Mesendoderm (in vitro differentiated cells): ENCODE measurements at places on chromosomes 7 and 10.
A peak's percentile ranks its signal among the peaks of the same experiment; 100 is the strongest.

GRCh38 chr10:6418167-6418566, 161.9 kb downstream of the PRKCQ start:
- no peaks in the 10 kb centered on the region for H3K36me3 ChIP-seq
- H3K27ac ChIP-seq: no peak overlapping the region
- no peaks in the 10 kb centered on the region for H3K4me1 ChIP-seq
- no peaks in the 10 kb centered on the region for H3K27me3 ChIP-seq
- no peak for DNase-seq

DNA sequence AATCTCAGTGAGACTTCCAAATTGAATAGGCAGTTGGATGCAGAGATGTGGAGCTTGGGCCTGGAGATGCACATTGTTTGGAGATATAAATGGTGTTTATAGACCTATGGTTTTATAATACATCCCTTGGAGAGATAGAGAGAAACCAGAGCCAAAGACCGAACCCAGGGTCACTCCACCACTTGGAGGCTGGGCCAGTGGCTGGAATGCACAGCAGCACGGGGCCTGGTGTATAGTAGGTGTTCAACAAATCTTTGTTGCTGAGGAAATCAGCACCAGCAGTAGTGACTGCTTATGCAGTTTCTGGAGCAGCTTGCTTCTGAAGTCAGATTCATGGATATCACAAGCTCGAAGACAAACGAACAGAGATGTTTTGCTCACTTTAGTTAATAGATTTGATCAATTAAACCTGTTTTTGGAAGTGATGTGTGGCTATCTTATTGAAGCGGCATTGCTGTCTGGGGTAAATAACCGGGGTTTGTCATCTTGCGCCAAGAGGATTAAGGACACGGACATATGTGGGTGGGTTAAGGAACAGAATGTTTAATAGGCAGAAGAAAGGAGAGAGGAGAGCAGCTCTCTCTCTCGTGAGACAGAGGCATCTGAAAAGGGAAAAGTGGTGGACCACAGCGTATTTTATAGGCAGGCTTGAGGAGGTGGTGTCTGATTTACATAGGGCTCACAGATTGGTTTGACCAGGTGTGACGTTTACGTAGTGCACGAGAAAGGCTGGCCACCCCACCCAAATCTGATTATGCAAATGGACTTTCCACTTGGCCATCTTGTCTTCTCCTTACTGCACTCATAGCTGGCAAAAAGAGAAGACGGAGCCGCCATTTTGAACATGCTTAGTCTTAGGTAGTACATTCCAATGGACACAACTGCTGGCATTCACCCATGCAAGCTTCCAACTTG, 11.1 kb downstream of the RBP4 start:
- no peak overlapping the region for H3K27ac ChIP-seq
- H3K4me3 ChIP-seq: no peak overlapping the region
- H3K4me1 ChIP-seq: no peaks in the 10 kb centered on the region
- no peaks in the 10 kb centered on the region for H3K36me3 ChIP-seq
- no peak for DNase-seq

GRCh38 chr7:6730343-6730633, 23.5 kb upstream of the ZNF12 start:
- H3K4me3 ChIP-seq: peak overlapping the region; percentile 90
- H3K27me3 ChIP-seq: no peaks in the 10 kb centered on the region
- H3K27ac ChIP-seq: no peak overlapping the region
- no peaks in the 10 kb centered on the region for H3K36me3 ChIP-seq

- H3K4me1 ChIP-seq: no peaks in the 10 kb centered on the region
- no peaks in the 10 kb centered on the region for H3K36me3 ChIP-seq
- DNase-seq: no peak
- H3K27me3 ChIP-seq: no peaks in the 10 kb centered on the region
- no peak overlapping the region for H3K4me3 ChIP-seq
Measured at GRCh38 chr10:28850784-28851183, 173.5 kb downstream of the BAMBI start.

DNA sequence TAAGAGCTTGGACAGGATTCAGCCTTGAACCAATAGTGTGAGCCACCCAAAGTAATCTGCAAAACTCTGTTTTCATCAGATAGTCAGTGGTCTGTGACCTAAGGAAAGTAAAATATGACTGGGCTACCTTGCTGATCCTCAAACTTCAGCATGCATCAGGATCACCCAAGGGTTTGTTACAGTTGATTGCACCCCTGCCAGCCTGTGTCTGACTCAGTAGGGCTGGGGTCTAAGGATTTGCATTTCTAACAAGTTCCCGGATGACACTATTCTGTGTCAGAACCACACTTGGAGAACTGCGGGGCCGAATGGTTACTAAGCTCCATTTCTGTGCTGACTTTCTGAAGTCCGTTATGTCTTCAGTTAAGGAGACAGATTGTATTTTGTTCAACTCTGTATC, 40.6 kb upstream of the TSPAN13 start:
- no peaks in the 10 kb centered on the region for H3K4me1 ChIP-seq
- no peaks in the 10 kb centered on the region for H3K27me3 ChIP-seq
- no peak overlapping the region for H3K4me3 ChIP-seq
- H3K27ac ChIP-seq: no peak overlapping the region
- H3K36me3 ChIP-seq: no peaks in the 10 kb centered on the region

- no peak for DNase-seq
- no peaks in the 10 kb centered on the region for H3K36me3 ChIP-seq
- no peak overlapping the region for H3K27ac ChIP-seq
- no peaks in the 10 kb centered on the region for H3K27me3 ChIP-seq
- H3K4me3 ChIP-seq: no peak overlapping the region
- H3K4me1 ChIP-seq: no peaks in the 10 kb centered on the region
Measured at GRCh38 chr10:456486-456885, 233.0 kb downstream of the DIP2C start.

GRCh38 chr10:110273474-110273873, 31.2 kb downstream of the SMNDC1 start:
- H3K4me3 ChIP-seq: no peak overlapping the region
- H3K27ac ChIP-seq: no peak overlapping the region
- H3K36me3 ChIP-seq: no peaks in the 10 kb centered on the region
- DNase-seq: no peak
- H3K27me3 ChIP-seq: no peaks in the 10 kb centered on the region

- peaks cover 3% of the 10 kb centered on the region for H3K36me3 ChIP-seq
- DNase-seq: no peak
- no peak overlapping the region for H3K4me3 ChIP-seq
- H3K27ac ChIP-seq: no peak overlapping the region
- H3K27me3 ChIP-seq: no peaks in the 10 kb centered on the region
Measured at GRCh38 chr10:102264371-102264770, 19.0 kb downstream of the GBF1 start.

DNA sequence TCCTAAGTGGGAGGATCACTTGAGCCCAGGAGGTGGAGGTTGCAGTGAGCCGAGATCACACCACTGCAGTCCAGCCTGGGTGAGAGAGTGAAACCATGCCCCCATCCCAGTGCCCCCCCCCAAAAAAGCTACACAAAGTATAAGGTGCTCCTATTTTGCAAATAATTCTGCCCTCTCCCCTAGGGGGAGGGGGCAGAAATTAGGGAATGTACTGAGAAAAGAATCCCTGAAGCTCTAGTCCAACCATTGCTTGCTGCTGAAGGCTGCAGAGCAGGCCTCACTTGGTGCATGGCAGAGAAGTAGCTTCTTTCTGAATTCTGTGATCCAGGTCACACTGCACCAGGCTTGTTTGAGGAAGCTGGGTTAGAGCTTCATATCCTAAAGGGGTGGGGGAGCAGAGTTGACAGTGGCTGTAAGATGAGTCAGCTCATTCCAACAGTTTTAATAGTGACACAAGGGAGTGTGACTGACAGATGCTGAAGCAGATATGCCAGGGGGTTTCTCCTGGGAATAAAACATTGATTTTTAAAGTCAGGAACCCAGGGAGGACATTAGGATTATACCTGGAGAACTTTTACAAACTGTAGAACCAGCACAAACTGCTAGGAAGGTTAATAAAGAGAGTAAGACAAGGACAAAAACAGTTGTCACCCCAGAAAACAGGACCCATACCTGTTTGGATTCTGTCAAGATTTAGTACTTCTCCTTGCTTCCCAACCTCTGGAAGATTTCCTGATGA, 32.8 kb upstream of the STRIP2 start:
- no peak overlapping the region for H3K27ac ChIP-seq
- no peaks in the 10 kb centered on the region for H3K27me3 ChIP-seq
- H3K4me1 ChIP-seq: no peaks in the 10 kb centered on the region
- no peaks in the 10 kb centered on the region for H3K36me3 ChIP-seq
- peak; percentile 68 for DNase-seq

- no peaks in the 10 kb centered on the region for H3K36me3 ChIP-seq
- H3K27ac ChIP-seq: no peak overlapping the region
- H3K4me1 ChIP-seq: no peaks in the 10 kb centered on the region
- H3K27me3 ChIP-seq: no peaks in the 10 kb centered on the region
- H3K4me3 ChIP-seq: no peak overlapping the region
- DNase-seq: peak; percentile 93
Measured at GRCh38 chr10:69696073-69696731, 66.2 kb downstream of the FAM241B start.

DNA sequence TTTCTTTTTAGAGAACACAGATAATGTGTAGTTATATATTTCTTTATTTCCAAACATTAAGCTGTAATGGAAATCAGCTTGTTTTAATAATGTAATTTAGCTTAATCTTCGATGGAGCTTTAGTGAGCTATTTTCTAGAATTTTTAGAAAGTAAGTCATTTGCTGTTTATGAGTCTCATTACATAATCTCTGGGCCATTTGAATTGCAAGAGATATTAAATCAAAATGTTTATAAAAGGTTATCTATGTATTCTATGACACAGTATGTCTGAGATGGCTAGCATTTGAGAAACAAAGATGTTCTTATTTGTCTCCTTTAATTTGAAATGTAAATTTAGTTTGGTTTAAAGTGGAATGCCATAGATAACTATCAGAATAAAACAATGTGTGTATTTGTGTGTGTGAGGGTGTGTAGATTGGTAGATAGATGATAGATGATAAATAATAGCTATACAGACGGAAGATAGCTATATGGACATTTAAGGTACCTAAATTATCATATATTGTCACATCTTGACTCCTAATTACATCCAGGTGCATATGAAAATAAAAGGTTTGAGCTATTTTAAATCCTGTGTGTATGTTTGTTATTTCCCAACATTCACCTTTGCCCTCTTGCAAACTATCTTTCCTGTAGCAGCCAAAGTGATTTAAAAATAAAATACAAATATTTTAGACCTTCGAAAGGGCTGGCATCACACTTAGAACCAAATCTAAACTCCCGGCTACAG, 478.0 kb upstream of the KLF6 start:
- no peaks in the 10 kb centered on the region for H3K27me3 ChIP-seq
- H3K27ac ChIP-seq: no peak overlapping the region
- no peak overlapping the region for H3K4me3 ChIP-seq
- H3K4me1 ChIP-seq: no peaks in the 10 kb centered on the region
- no peak for DNase-seq

DNA sequence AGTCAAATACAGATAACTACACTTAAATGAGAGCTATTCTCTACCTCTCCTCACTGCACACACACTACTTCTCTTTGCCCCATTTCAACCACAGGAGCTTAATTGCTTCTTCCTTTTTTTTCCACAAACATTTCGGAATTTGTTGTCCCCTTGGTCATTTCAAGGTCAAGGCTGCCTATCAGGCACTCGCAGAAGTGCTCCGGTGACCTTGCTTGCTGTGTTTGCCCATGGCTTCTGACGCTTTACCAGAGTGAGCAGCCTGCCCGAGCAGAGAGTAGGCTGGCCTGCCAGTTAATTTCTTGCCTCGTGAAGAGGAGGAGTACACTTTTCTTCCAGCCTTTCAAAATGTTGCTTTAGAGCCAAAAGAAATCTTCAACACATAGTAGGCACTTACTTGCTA, 297.1 kb upstream of the LRGUK start:
- H3K4me3 ChIP-seq: no peak overlapping the region
- no peak overlapping the region for H3K27ac ChIP-seq
- no peaks in the 10 kb centered on the region for H3K36me3 ChIP-seq
- H3K27me3 ChIP-seq: no peaks in the 10 kb centered on the region
- H3K4me1 ChIP-seq: peaks cover 2% of the 10 kb centered on the region

- H3K27ac ChIP-seq: no peak overlapping the region
- H3K4me3 ChIP-seq: no peak overlapping the region
- H3K36me3 ChIP-seq: no peaks in the 10 kb centered on the region
- no peak for DNase-seq
- H3K27me3 ChIP-seq: no peaks in the 10 kb centered on the region
- H3K4me1 ChIP-seq: no peaks in the 10 kb centered on the region
Measured at GRCh38 chr7:156019308-156019707, 207.0 kb upstream of the SHH start.

DNA sequence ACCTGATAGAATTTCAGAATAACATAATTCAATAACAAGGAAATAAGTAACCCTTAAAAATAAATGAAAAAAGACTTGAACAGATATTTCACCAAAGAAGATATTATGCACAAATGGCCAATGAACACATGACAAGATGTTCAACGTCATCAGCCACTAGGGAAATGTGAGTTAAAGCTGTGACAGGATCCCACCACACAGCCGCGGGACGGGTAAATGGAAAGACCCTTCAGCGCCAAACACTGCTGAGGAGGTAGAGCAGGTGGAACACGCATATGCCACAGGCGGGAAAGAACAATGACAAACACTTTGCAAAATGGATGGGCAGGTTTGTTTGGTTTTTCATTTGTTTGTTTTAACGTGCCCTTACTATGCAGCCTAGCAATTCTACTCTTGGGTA, 86.1 kb upstream of the RNF32 start:
- no peaks in the 10 kb centered on the region for H3K4me1 ChIP-seq
- H3K36me3 ChIP-seq: no peaks in the 10 kb centered on the region
- no peak for DNase-seq
- no peaks in the 10 kb centered on the region for H3K27me3 ChIP-seq
- no peak overlapping the region for H3K4me3 ChIP-seq
- no peak overlapping the region for H3K27ac ChIP-seq

- H3K4me3 ChIP-seq: peak overlapping the region; percentile 70
- H3K27ac ChIP-seq: no peak overlapping the region
- DNase-seq: peak; percentile 79
- no peaks in the 10 kb centered on the region for H3K36me3 ChIP-seq
Measured at GRCh38 chr7:127253281-127254162, 781 bp upstream of the GRM8 start.
